ENCODE measurements at places on chromosomes 11 and 22.
A peak's percentile ranks its signal among the peaks of the same experiment; 100 is the strongest.

GRCh38 chr11:90722552-90723190 lies 499.8 kb upstream of the CHORDC1 start:
- DNase-seq: no peak

DNA sequence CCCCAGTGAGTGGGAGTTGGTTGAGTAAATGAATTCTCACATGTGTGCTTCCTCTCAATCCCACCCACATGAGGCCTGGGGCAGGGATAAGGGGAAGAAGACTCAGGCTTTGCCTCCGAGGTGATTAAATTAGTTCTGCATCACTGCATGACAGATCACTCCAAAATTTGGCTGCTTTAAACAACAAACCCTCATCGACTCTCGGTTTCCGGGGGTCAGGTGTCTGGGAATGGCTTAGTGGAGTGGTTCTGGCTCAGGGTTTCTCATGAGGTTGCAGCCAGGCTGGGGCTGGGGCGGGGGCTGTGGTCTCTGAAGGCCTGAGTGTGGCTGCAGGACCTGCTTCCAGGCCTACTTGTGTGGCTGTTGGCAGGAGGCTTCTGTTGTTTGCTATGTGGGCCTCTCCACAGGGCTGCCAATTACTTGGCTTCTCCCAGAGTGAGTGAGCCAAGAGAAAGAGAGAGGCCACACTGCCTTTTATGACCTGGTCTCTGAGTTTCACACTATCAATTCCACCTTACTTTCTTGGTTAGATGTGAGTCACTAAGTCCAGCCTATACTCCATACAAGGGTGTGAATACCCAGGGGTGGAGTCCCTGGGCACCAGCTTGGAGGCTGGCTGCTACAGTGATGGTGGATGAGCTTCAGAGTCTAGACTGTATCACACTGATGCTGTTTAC lies 15.9 kb downstream of the MOGAT2 start:
- DNase-seq: no peak

- DNase-seq: peak; percentile 64
Measured at GRCh38 chr22:44620129-44620840, 81.7 kb upstream of the PRR5 start.

DNA sequence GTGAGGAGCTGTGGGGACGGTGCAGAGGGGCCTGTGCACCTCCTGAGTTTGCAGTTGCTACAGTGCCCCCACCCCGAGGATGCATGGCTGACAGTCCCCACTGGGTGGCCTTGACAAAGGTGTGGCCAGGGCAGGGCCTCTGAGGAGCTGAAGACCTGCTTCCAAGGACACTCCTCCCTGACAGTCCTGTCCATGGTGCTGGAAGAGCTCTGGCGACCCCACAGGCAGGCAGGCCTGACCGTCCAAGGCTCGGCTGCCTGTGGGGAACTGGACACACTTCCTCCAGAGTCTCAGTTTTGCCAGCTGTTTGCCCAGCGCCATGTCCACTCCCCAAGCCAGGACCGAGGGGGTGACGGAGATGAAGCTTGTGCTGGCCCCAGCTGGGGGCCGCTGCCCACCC lies 32.7 kb downstream of the BRSK2 start:
- DNase-seq: no peak

GRCh38 chr11:1834779-1835670 lies at the start of gene SYT8:
SYT8 (plus strand) TSS chr11:1834990; CDS start chr11:1835106, 116 bp downstream.
- no peak for DNase-seq

- DNase-seq: no peak
Measured at GRCh38 chr22:46866591-46866990, 104.1 kb downstream of the TBC1D22A start.

DNA sequence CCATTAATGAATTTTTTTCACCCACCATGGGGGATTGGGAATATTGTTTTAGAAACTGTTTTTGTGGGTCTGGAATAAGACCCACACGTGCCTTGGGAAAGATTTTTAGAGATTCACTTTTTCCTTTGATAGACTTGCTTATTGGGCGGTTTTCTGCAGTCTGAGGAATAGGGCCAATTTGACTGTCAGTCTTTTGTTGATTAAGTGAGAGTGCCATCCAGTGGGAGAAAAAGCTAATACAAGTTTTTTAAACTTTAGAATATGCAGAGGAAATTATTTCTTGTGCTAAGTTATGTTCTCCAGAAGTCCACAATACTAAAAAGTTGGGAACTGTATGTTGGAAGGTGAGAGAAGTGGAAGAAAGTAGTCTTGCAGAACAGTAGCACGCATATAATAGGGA lies 56.1 kb downstream of the PRMT3 start:
- no peak for DNase-seq

- DNase-seq: no peak
Measured at GRCh38 chr11:113663567-113663966, 42.5 kb downstream of the TMPRSS5 start.

DNA sequence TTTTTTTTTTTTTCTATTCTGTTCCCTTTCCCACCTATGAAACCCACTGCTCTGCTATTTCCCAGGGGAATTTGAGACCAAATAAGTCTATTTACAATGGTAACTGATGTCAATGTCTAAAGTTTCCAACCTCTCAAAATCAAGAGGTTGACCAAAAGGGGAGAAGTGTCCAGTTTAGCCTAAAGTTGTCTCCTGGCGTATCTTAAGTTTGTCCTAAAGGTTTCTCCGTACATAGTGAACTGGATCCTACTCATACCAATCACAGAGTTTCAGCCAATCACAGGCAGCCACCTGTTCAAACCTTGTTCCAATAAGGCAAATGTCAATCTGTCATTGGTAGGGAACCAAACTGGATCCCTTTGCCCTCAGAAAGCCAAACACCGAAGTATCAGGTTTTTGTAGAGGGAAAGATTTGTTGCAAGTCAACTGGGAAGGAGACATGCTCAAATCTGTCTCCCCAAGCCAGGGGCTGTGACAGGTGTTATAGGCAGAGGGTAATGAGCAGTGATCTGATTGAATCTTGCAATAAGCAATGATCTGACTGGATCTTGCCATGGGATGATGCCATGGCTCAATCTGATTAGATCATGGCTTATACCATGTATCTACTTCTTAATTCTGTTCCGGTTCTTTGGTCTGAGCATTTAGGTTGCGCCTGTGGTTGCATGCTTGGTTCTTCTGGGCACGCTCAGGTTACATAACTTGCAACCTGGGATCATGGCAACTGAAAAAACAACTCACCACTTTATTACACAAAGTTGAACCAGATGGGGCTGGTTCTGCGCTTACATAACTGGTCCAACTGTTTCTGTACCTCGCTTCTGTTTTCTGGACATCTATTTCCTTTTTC lies 1.1 kb upstream of the VPS37C start:
- no peak for DNase-seq

DNA sequence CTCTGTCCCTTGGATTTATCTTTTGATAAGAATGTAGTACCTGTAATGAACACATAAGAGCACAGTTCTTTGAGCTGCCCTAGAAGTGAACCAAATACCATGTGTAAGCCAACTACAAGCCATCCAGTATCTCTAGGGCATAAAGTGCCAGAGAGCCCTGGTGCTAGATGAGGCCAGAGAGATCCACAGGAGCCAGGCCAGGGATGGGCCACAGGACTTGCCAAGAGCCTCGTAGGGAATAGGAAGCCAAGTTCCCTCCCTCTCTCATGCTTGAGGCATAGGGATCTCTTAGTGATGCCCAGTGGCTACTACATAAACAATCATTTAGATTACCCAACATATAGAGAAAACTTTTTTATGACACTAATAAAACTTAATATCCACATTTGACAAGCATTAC lies 64.8 kb upstream of the FAR1 start:
- no peak for DNase-seq

DNA sequence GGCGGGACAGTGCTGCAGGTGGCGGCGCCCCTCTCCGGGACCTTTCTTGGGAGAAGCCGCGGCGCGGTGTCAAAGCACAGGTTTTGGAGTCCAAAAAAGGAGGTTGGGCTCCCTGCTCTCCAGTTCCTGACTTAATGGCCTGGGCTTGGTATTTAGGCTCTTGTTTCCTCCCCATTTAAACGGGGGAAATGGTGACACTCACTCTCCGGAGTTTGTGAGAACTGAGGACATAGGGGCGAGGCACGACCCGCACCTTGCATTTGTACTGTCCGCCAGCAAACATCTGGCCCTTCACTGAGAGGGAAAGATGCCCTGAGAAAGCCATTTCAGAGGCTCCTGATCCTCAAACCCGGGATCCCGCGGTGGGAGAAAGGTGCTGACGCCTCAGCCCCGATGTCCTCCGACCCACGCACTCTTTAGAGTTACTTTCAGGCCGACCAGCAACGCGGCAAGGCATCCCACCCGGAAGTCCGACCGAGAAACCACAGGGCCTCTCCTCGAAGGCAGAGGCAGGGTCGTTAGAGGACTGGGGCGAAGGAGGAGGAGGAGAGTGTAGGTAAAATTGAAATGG lies 2.9 kb upstream of the WDR74 start:
- no peak for DNase-seq

DNA sequence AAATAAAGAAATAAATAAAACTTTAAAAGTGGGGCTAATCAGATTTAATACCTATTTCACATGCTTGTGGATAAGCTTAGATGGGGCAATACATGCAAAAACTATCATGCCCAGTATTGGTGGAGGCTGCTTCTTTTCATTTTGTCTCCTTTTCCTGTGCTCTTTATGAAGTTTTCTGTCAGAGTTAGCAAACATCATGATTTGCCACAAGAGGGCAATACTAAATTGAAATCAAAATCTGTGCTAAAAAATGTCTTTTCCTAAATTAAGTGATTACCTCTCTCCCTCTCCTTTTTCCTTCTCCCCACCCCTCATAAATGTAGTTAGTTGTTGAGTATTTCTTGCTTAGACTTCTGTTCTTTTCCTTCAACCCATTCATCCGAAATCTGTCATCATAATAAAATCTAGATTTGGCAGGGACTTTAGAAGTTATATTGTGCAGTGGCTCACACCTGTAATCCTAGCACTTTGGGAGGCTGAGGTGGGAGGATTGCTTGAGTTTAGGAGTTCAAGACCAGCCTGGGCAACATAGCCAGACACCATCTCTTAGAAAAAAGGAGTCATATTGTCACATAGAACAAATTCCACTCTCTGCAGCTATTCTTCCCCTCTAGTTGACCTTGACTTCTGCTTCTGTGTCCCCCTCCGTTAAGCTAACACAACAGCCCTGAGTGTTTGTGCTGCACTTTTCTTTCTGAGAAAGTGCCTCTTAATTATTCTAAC lies 4.7 kb upstream of the ARHGAP42 start:
- no peak for DNase-seq

- no peak for DNase-seq
Measured at GRCh38 chr11:74691755-74692154, 39.5 kb downstream of the CHRDL2 start.

- no peak for DNase-seq
Measured at GRCh38 chr22:36552289-36552688, 23.3 kb upstream of the EIF3D start.

DNA sequence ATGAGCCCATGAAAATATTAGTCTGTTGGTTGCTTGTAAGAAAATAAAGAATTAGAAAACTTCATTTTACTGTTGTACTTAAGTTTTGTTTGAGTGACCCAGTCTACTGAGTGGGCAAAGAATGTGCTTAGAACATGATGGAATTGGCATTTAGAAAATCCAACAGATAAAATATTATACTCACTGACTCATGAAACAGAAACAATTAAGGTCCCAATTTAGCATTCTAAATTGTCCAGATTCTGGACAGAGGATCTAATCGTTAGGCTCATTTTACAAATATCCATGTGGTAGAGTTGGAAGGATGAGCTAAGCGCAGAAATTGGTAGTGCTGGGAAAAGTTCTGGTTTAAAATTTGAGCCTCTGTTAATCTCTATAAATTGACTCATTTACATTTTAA lies 45.4 kb downstream of the METTL15 start:
- DNase-seq: no peak

DNA sequence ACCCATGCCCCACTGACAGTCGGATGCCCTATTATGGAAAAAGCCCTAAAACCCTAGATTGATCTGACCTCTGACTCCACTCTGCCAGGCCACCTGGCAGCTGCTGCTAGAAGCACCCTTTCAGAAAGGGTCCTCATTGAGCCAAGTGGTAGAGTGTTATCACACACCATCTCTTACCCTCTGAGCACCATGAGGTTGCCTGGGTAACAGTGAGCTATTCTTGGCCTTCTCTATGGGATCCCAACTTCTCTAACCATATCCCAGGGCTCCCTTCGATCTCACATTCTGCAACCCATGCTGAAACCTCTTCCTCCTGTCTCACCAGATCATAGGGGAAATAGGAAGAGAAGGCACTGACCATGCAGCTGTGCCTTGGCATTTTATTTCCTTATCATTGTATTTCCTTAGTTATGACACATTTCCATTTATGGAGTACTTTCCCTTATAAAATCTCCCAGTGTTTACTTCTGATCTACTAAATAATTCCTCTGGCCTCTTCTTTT lies 52.7 kb downstream of the MPPED2 start:
- no peak for DNase-seq

GRCh38 chr22:37020192-37020479 lies 594 bp downstream of the MPST start:
- DNase-seq: no peak

GRCh38 chr11:43282607-43283440 lies 29.0 kb upstream of the API5 start:
- peak; percentile 9 for DNase-seq

GRCh38 chr11:120336641-120337354 lies 585 bp downstream of the ARHGEF12 start:
- DNase-seq: no peak

- no peak for DNase-seq
Measured at GRCh38 chr11:15839061-15839460, 517.3 kb downstream of the SOX6 start.

- no peak for DNase-seq
Measured at GRCh38 chr11:69375316-69376154, 81.6 kb downstream of the MYEOV start.

DNA sequence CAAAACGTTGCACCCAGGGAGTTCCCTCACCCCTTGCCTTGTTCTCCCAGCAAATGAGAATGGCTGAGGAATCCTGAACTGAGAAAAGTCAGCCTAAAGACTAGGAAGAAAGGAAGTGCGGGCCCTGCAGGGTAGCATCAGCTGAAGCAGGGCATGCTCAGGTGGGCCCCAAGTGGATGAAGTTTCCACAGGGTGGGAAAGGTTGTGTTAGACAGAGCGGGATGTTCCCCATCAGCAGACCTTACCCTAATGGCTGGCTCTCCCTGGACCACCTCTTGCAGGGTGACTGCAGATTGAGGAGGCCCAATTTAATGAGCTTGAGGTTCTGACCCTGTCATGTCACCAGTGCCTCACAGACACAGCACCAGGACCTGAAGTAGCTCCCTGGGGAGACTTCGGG lies 81.5 kb upstream of the MYOD1 start:
- DNase-seq: no peak
